ENCODE measurements at places on chromosomes 2 and 18. TPM values are rescaled to one million over a fixed set of nuclear protein-coding genes. Genes with fewer than 3 reads are reported as not detected.

ATIC gene
- 13.9 TPM for total RNA-seq

CRYGD gene
- total RNA-seq, result 2.4 TPM

- no peak for DNase-seq
These were observed 65.9 kb upstream of the ACTR3 start for GRCh38 chr2:113823716-113824595.

DNA sequence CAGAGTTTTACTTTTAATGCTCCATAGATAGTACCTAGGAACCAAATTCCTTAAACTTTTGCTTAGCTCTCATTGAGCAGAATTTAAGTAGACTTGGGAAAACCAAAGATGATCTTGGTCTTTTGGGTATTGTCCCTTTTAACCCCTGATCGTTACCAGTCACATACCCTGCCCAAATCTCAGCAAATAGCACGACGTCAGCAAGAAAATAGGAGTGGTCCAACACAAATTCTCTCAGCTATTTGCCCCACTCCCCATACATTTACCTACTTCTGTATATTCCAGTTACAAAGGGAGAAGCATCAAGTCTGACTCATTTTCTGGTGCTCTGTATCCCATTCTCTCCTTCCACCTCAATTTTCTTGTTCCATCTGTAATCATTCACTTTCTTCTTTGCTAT lies 387.3 kb downstream of the CCDC85A start:
- DNase-seq, result no peak

DNA sequence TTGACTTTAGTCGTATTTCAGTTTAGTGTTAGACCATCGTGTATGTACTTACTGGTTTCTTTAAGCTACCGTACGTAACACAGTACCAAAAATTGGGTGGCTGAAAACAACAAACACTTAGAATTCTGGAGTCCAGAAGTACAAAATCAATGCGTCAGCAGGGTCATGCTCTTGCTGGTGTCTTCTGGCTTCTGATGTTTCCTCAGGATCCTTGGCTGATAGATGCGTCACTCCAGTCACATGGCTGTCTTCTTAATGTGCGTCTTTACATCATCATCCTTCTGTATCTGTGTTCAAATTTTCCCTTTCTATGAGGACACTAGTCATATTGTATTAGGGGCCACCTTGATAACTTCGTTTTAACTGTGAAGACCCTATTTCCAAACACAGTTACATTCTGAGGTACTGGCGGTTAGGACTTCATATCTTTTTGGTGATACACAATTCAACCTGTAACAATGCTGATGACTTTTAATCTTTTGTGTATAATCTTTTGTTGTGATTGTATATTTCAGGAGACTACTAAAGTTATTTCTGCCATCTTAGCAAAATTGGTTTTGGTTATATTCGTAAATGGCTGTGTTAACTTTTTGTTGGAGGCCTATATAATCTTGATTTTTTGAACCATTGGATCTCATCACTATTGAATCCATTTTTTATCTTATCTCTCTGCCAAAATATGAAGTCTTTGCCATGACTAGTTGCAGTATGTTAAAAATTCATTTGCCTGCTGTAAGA lies 25.4 kb downstream of the ACTR3 start:
- no peak for DNase-seq

DNA sequence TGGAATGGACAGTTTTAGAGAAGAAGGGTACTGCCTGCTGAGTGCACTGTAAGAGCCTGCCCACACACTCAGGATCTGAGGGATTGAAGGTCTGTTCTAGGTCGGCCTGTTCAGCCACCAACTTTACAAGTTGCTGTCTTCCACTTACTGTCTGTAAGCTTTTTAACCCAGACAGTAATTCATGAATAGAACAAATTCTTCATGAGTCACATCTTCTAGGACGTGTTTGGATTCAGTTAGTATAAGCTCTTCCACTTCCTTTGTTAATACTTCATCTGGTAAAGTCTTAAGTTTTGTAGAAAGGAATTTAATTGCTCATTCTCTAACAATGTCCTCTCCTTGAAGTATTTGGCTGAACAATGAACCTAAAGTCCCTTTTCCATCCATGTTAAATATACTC lies 74.6 kb downstream of the PDE11A start:
- DNase-seq, result no peak

DNA sequence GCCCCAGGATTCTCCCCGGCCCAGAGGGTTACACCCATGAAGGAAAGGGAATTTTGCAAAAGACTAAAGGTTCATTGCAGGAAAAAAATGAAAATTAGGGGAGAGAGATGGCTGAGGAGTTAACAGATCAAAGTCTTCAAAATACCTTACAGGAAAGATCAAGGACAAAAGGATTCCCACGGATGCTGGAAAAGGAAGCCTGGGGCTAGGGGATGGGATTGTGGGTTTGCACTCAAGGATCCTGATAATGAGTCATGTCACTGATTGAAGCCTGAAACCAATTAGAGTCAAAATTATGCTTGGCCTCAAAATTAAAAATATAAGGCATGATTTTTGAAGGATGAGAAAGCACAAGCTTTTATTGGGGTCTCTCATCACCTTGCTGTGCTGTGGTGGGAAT lies 32.6 kb upstream of the COPS8 start:
- no peak for DNase-seq

GRCh38 chr2:47004905-47005495 lies 89.4 kb upstream of the MCFD2 start:
- DNase-seq, result no peak

- no peak for DNase-seq
These were observed 43.4 kb downstream of the COLEC12 start for GRCh38 chr18:457140-457519.
